Activated T-cell treated with anti-CD3 and anti-CD28 coated beads, Interleukin-2, amount 50 U/mL, for 24 hours (primary cell): ENCODE measurements at places on chromosomes 13 and 19.
A peak's percentile ranks its signal among the peaks of the same experiment; 100 is the strongest.

DNA sequence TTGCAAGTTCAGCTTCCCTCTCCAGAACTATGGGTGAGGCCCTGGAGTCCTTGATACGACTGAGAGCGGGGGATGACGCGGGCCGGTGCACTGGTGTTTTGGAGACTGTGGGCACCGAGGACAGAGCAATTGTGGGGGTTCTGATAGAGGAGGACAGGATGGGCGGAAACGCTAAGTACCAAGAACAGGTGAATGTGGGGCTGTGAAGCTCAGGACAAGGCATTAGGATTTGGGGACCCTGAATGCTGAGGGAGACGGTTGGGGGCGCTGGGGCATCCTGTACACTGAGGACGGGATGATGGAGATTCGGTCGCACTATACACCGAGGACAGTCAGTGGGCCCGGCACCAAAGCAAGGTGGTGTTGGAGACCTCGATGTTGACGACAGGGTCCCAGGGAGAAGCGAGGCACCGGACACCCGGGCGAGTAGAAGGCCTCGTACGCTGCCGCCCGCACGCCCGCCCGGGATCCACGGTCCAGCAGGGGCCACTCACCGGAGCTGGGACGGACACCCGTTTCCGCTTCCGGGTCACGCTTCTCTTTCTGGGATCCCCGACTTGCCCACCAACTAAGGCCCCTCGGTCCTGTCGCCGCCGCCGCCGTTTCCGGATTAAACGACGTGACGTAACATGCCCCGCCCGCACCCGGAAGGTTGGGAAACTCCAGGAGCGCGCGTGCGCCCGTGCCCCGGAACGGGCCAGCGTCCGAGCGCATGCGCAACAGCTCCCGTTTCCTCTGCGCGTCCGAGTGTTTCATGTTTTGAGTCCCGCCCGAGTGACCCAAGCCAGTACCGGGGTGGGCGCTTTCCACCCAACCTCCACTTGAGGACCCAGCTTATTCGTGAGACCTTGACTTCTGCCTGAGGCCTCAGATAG lies at the start of gene CHMP2A:
Gene CHMP2A, minus strand, starts transcription at position 612 of the 875 bp plus-strand sequence. CDS start 893 bp downstream, outside the sequence.
- DNase-seq: peak; percentile 99

DNA sequence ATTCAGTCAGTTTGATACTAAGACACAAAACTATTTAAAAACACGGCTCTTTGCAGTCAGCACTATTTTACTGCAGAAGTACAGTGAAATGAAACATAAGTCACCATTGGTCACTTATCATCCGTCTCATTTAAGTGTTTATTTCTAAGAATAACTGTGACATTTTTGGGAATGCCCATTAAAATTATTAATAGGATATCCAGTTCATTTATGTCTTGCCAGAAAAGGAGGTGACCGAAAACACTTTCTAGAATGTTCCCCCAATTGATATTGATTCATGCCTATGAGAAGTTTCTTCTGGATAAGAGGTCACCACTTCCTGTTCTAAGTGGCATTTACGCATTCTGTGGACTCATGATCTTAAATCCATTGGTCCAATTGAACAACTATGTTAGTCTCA lies 477.3 kb downstream of the LIG4 start:
- no peak for DNase-seq

DNA sequence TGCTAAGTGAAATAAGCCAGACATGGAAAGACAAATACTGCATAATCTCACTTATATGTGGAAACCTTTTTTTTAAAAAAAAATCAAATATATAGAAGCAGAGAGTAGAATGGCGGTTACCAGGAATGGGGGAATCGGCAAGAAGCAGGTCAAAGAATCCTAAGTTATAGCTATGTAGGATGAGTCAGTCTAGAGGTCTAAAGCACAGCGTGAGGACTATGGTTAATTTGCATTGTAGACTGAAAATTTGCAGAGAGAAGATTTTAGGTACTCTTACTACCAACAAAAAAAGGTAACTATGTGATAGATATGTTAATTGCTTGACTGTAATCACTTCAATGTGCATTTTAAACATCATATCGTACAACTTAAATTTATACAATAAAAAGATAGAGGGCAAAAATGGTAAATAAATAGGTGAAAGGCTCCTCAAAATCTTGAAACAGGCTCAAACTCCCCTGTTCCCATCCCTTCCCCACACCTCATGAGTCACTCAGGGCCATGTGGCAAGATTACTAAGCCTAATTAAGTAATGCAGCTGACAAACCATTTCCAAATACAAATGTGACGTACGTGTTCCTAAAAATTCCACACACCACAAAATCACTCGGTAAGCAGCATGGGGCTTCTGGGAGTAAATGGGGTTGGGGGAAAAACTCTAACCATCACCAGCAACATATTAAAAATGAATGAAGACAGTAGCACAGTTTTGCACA lies 159.0 kb downstream of the USP12 start:
- no peak for DNase-seq

DNA sequence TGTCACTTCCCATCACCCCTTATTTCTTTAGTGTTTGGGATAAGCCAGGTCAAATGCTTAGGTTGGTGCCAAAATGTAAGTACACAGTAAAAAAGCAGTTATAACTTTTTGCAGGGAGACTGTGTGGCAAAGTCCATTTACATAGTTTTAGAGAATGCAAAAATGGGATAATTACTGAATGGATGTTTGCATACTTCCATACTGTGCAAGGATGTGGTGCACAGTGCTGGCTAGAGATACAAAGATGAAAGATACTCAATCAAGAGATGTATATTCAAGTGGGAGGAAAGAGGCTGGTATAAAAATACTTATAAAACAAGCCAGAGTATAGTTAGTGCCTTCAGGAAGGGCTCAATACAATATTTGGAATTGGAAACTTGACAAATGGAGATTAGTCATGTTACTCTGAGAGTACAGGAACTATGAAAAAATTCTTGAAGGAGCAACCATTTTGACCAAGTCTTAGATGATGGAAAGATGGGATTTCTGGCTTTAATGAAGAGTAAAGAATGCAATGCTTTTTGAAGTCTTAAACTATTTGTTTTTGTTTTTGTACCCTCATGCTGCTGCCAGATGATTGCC lies 8.0 kb downstream of the PDS5B start:
- no peak for DNase-seq

DNA sequence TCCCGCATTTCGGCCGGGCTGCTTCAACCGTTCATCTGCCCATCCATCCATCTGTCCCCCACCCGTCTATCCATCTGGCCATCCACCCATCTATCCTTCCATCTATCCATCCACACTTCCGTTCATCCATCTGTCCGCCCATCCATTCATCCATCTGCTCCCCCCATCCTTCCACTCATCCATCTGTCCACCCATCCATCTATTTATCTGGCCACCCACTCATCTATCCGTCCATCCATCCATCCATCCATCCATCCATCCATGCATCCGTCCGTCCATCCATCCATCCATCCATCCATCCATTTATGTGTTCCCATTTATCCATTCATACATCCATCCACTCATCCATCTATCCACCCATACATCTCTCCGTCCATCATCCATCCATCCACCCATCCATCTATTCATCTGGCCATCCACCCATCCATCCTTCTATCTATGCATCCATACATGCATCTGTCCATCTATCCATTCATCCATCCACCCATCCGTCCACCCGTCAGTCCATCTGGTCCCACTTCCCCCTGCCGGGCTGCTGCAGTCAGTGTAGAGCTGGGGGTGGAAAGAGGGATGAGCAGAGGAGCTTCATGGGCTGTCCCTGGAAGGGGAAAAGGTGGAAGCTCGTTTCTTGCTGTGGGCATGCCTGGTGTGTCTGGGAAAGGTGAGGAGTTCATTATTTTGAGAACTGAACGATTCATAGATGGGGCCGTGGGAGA lies 722 bp downstream of the HSD11B1L start:
- DNase-seq: no peak

GRCh38 chr19:34662919-34663318 lies 14.0 kb downstream of the SCGB2B2 start:
- no peak for DNase-seq

DNA sequence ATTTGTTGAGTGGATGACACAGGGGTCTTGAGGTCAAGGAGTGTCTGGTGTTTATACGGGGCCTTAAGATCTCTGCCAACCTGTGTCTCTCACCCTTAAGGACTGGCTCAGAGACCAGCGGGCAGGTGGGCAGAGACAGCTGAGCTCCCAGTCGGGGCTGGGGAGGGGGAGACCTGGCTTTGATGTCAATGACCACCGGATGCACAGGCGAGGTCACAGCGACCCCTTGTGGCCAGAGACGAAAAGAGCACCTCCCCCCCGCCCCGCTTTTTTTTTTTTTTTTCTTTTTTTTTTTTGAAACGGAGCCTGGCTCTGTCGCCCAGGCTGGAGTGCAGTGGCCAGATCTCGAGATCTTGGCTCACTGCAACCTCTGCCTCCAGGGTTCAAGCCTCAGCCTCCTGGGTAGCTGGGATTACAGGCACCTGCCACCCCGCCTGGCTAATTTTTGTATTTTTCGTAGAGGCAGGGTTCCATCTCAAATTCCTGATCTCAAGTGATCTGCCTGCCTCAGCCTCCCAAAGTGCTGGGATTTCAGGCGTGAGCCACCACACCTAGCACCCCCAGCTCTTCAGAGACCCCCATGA lies 12.1 kb upstream of the KLK14 start:
- peak; percentile 55 for DNase-seq

DNA sequence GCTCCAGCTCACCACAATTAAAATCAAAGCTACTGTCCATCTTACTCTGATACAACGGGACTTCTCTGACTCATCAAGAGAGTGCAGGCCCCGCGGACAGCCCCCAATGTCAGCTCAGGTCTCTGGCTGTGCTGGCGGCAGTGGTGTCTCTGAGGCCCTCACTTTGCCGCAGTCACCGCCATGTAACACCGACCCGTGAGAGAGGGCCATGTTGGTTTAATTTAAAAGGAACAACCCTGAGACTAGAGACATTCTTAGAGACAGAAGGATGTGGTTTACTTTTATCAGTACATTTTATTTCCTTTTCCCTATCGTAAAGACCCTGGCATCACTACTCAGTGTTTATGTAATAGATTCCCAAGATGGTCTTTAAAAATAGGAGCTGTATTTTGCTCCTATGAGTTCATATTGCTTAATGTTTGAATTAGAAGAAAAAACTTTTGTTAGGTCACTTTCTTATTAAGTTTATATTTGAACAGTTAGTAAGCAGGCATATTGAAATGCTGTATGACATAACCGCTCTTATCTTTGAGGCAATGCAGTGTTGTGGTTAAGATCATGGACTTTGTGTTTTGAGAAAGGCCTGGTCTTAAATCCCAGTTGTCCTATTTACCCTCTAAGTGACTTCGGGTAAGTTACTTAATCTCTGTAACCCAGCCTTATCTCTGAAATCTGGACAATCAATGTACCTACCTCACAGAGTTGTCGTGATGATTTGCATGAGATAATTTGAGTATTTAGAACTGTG lies 23.4 kb downstream of the DGKH start:
- no peak for DNase-seq

GRCh38 chr19:16296713-16297112 lies 27.9 kb upstream of the KLF2 start:
- DNase-seq: no peak

DNA sequence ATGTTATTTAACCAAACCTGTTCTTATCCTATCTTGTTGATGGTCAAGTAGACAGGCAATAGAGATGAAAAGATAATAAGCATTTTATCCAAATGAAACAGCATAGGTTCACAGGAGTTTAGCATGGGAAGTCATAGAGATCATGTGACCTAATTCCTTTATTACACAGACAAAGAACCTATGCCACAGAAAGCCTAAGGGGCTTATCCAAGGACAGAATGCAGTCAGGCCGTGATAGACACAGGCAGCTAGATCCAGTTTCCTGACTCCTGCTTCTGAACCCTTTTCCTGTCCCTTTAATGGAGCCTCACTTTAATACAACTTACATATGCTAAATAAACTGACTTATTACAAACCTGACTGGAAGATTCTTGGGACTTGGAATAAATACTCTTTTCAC lies 532.1 kb downstream of the IRS2 start:
- DNase-seq: no peak

GRCh38 chr13:112744168-112745021 lies 54.6 kb downstream of the ATP11A start:
- DNase-seq: no peak

DNA sequence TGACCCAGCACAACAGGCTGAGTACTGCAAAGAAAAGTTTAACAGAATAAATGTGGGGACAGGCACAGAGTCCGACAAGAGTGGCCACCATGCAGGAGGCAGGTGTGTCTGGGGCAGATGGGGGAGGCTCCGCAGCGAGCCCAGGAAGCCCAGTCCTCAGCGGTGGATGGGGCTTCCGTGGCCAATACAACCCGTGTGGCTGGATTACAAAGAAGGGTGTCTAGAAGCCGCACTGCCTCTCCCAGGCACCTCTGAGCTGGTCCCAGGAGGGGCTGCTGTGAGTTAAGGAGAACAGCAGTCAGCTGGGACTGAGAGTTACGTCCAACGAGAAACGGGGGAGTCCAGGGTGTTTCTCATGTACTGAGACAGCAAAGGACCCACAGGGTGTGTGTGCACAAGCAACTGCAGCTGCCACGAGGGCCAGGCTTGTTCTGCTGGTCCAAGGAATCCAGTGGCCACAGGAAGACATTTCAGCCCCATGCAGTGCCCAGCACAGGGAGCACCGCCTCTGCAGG lies 70.2 kb downstream of the SPACA7 start:
- DNase-seq: peak; percentile 13

DNA sequence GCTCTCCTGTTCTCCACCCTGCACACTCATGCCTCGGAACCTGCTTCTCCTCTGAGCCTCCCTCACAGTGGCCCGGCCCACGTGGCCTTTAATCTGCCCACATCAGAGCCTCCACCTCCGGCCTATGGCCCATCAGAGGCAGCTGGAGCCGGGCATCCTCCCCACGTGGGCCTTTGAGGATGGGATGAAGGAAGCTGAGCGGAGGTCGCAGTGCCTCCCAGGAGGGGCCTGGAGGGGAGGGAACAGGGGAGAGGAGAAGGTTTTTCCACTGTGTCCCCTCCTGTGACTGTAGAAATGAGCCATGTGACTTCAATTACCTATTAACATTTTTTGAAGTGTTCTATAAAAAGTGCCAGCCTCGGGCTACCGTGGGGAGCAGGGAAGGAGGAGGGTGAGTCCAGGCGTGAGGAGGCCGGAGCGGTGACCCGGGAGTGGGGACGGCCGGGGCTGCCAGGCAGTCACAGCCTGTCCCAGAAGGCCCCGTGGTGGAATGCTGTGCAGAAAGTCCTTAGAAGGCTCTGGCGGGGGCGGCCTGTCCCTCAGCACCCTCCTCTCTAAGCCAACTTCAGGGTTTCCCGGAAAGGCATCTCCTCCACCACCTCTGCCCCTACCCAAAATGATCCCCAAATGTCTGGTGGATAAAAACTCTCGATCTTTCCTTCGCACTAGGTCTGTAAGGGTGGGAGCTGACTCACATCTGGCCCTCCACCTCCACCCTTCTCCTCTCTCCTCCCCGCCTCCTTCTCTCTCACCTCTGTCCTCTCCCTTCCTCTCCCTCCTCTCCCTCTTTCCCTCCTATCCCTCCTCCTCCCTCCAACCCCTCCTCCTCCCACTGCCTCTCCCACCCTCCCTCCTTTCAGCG lies 24.8 kb upstream of the SLC1A5 start:
- no peak for DNase-seq

DNA sequence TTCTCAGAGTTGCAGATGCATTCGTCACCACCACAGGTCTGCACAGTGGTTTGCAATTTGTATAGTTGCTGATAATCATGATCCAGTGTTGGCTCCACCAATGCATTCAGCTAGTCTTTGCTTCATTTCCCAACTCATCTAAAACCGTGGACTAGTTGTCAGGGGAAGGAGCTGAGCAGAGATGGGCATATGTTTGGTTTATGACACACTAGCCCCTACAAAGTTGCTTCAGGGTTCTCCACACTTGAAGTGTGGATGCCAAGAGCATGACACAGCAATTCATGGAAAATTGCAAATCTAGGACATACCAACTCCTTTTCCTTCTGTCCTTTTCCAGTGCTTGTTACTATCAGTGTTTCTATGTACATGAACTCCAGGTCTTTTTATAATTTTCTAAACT lies 168.0 kb downstream of the TNFSF13B start:
- DNase-seq: no peak
